Uterus (tissue), 4 donors: ENCODE measurements at places on chromosomes 1 and 21. TPM values are rescaled to one million over a fixed set of nuclear protein-coding genes. Genes with fewer than 3 reads are reported as not detected.

GRCh38 chr1:236978740-236979139 lies 25.5 kb downstream of the MT1HL1 start:
- H3K27ac ChIP-seq = no peak overlapping the region
- no peak overlapping the region for H3K4me3 ChIP-seq
- no peaks in the 10 kb centered on the region for H3K4me1 ChIP-seq
- no peak for DNase-seq
- H3K27me3 ChIP-seq = no peaks in the 10 kb centered on the region

DNA sequence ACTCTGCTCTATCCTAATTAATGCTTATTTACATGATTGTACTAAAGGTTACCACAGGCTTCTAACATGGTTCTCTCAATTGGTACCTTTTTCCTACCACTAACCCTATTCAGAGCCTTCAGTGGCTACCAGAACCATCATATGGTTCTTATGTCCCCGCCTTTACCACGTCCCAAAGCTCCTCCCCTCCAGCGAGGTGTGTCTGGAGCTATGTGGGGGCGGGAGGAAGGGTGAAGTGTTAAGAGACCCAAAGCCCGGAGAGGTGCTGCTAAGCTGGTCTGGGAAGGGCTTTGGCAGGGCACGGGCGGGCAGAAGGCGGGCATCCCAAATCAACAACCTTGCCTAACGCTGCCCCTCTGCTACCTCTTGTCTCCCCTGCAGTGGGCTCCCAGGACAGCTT lies 10.0 kb downstream of the SPATA46 start:
- DNase-seq = no peak
- no peaks in the 10 kb centered on the region for H3K36me3 ChIP-seq
- no peak overlapping the region for H3K4me3 ChIP-seq
- no peak overlapping the region for H3K27ac ChIP-seq

- no peak overlapping the region for H3K4me3 ChIP-seq
- DNase-seq = no peak
- H3K4me1 ChIP-seq = no peaks in the 10 kb centered on the region
- H3K27me3 ChIP-seq = no peaks in the 10 kb centered on the region
- no peaks in the 10 kb centered on the region for H3K36me3 ChIP-seq
These were observed 7.0 kb downstream of the BCAS2 start for GRCh38 chr1:114574365-114574764.

DNA sequence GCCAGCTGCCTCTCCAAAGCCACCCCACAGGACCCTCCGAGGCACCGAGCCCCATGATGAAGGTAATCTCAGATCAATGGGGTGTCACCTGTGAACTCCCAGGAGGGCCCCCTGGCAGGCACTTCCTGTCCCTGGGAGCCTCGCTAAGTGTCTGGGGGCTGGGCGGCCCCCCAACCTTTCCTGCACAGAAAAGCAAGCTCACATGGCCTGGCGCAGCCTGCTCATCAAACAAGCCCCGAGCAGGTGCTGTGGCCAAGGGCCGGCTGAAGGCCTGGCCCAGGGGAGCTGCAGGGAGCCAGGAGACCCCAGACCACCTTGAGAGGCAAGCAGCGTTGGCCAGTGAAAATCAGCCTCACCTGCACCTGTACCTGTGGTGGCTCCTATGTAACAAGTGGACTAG lies 2.9 kb downstream of the RIPK4 start:
- DNase-seq = no peak
- no peaks in the 10 kb centered on the region for H3K4me1 ChIP-seq
- peaks cover 14% of the 10 kb centered on the region for H3K27me3 ChIP-seq
- no peaks in the 10 kb centered on the region for H3K36me3 ChIP-seq
- no peak overlapping the region for H3K4me3 ChIP-seq

The C1orf50 gene
- total RNA-seq = not detected

The TSPEAR gene
- not detected for total RNA-seq

The SYT14 gene
- 1.0 TPM for total RNA-seq

DNA sequence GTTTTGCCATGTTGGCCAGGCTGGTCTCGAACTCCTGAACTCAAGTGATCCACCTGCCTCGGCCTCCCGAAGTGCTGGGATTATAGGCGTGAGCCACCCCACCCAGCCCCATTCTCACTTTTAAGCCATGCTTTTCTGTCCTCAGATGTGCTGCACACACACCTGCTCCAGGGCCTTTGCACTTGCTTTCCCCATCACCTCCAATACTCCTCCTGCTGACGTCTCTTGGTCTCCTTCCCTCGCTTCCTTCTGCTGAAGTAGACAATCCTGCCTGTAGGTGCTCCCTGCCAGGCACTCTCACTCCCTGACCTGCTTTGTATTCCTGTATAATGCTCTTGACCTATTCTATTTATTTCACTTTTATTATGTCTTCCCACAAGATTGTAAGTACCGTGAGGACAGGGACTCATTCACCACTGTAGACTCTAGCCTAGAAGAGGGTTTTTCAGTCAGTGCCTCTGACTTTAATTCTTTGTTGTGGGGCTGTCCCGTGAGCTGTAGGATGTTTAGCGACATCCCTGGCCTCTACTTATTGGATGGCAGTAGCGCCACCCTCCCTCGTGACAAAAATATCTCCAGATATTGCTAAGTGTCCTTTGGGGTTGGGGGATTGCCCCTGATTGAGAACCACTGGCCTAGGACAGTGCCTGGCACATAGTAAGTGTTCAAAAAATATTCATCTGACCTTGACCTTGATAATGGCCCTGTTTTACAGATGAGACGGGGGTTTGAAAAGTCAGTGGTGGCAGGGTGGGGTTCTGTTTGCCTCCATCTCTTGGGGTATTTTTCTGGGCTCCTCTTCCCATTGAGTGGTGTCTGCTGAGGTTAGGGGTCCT lies 4.6 kb downstream of the TNFRSF1B start:
- no peaks in the 10 kb centered on the region for H3K36me3 ChIP-seq
- H3K4me3 ChIP-seq = no peak overlapping the region
- no peaks in the 10 kb centered on the region for H3K27me3 ChIP-seq
- DNase-seq = no peak
- peaks cover 4% of the 10 kb centered on the region for H3K4me1 ChIP-seq

The LCE1E gene
- total RNA-seq = not detected

GRCh38 chr1:99327357-99327756 lies 63.1 kb downstream of the PLPPR4 start:
- H3K4me1 ChIP-seq = no peaks in the 10 kb centered on the region
- H3K27ac ChIP-seq = no peak overlapping the region
- H3K27me3 ChIP-seq = no peaks in the 10 kb centered on the region

GRCh38 chr1:227946624-227947385 lies 927 bp downstream of the WNT9A start:
- peak overlapping the region; percentile 48 for H3K4me3 ChIP-seq
- peak; percentile 72 for DNase-seq
- no peaks in the 10 kb centered on the region for H3K36me3 ChIP-seq
- H3K27ac ChIP-seq = peak overlapping the region; percentile 73
- no peaks in the 10 kb centered on the region for H3K27me3 ChIP-seq

The RPAP2 gene
- 7.6 TPM for total RNA-seq

DNA sequence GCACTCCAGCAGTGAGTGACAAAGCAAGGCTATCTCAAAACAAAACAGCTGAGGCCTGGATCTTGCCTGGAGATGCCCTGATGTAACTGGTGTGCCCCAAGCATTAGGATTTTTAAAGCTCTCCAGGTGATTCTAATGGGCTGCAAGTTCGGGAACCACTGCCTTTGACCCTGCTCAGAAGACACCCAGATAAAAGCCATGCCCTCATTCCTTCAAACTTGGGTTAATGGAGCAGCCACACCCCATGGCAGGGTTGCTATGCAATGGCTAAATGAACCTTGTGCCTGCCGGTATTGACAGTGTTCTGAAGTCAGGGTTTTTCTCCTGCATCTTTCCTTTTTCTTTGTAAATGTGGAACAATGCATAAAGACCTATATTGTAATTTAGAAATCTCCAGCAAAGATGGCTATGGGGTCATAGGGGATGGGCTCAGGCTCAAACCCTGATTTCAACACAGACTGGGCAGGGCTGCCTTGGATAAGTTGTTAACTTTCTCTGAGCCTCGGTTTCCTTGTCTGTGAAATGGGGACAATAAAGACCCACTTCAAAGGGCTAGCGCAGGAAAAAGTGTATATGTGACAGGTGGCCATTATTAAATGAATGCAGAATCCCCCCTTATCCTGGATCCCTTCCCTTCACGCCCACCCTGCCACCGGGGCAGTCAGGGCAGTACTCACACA lies 453 bp downstream of the TFF3 start:
- no peaks in the 10 kb centered on the region for H3K27me3 ChIP-seq
- H3K4me1 ChIP-seq = peaks cover 2% of the 10 kb centered on the region
- no peak overlapping the region for H3K4me3 ChIP-seq
- no peaks in the 10 kb centered on the region for H3K36me3 ChIP-seq
- H3K27ac ChIP-seq = no peak overlapping the region
